Heart right ventricle (tissue), 16 donors: ENCODE measurements at places on chromosomes 6 and 20.

GRCh38 chr20:14197097-14197496, 140.3 kb downstream of the FLRT3 start:
- DNase-seq, result no peak

DNA sequence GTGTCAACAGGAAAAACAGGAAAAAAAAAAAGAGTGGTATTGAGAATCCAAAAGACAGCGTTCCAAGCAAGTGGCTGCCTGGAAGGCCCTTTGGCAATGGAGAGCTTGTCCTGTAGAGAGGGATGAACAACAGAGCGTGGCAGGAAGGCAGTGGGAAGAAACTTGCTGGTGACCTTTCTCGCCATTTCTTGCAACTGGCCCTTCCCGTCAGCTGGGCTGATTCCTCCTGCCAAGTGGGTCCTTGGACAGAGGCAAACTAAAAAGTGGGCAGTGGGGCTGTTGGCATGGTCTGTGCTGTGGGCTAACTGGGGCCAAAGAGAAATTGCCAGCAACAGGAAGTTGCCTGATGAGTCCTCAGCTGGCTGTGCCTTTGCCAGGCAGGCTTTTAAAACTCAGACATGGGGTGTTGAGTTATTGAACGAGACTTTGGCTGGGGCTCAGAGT, 43.9 kb upstream of the CLDN20 start:
- DNase-seq, result no peak

DNA sequence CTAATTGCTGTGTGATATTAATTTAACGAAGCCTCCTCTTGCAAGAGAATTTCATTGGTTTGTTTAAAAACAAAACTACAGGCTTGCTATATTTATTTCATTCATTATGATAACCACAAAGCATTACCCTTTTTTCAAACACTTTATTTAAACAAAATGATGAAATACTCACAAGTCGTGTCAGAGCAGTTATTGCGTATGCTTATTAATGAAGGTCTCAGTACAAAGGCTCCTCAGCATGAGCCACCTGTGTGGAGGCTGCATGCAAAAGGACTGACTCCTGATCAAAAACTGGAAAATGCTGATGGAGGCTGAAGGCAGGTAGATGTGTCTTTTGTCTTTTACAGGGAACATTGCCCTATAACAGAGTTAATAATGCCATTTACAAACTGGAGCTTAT, 130.5 kb downstream of the CRYBG1 start:
- DNase-seq, result no peak

DNA sequence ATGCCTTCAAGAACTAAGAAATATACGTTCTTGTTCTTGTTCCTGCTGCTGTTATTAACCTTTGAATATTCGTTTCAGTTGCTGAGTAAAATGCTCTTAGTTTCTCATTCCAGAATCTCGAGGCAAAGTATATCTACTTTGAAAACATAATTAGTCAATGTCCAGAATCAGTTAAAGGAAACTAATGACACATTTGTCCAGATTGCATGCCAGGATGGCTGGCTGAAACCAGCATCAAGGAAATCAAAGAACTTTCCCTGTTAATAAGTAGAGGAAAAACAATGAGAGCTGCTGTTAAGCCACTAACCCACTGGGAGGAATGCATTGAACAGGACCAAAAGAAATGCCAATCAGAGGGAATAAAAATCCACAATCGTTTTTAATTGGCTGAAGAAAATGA, 196.9 kb downstream of the ALDH8A1 start:
- DNase-seq, result no peak

DNA sequence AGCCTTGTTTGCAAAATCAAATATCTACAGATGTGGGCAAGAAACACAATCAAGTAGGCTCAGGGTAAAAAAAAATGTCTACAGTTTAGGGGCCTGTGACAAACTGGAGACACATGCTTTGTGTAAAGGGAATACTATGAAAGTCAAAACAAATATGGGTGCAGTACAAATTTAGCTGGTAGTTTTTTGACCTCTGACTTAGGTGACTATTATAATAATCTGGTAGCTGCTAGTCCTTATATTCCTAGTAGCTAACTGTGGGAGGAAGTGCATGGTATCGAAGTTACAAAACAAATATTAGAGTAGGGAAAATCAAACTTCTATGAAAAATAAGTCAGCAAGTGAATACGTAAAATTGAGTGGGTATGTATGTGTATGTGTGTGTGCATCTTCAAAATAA, 35.4 kb downstream of the CYP24A1 start:
- no peak for DNase-seq

GRCh38 chr6:3086282-3086946, 18.1 kb downstream of the RIPK1 start:
- no peak for DNase-seq

DNA sequence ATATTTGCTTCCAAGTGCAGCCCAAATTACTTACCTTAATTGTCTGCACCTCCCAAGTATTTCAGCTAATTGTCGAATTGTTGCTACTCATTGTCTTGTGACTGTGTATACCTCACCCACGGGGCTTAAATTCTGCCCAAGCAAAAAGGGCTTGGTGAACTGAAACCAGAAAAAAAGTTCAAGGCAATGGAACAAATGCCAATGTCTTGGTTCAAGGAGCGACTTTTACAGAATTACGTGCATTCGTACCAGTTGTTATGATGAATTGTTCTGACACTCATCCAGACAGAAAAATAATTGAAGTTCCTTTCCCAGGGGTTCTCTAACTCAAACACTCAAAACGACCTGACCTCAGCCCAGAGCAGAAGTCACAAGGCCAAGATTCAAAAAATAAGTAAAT, 13.9 kb upstream of the PXDC1 start:
- DNase-seq, result no peak

GRCh38 chr20:60868316-60868891, 383.7 kb upstream of the CDH4 start:
- DNase-seq, result no peak

- DNase-seq, result peak; percentile 17
These were observed 4.2 kb downstream of the PRSS16 start for GRCh38 chr6:27251606-27252251.

DNA sequence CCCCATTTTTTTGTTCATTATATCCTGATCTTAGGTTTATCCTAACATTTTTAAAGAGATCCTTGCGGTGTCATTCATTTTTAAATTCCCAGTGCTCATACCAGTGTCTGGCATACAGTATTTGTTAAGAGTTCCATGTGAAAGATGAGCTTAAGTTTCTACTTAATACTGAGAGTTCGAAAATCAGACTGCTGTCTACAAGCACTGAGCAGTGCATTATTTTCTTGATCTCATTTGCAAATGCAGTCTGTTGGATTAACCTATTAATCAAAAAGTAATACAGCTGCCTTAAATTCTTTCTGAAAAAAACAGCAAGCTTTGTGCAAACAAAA, 663 bp downstream of the COQ3 start:
- DNase-seq, result no peak

- DNase-seq, result no peak
These were observed 889 bp upstream of the CHMP4B start for GRCh38 chr20:33810259-33810658.

DNA sequence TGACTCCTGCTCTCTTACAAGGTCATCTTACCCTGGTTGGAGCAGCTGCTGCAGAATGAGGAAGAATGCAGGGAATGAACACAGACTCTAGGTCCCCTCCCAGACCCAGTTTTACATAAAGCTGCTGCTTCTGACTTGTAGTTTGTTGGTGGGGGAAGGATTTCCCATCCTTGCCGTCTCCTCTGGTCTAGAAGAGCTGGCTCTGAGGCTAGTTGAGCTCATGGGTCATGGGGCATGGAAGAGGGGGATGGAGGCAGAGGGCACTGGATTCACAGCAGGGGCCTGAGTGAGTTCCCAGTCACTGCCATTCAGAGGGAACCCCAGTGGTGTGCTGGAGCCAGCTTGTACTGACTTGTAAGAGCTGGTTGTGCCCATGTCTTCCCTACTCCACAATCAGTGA, 9.2 kb upstream of the GUCA1A start:
- no peak for DNase-seq

GRCh38 chr6:53179961-53180651, 31.5 kb upstream of the GCM1 start:
- DNase-seq, result peak; percentile 53

DNA sequence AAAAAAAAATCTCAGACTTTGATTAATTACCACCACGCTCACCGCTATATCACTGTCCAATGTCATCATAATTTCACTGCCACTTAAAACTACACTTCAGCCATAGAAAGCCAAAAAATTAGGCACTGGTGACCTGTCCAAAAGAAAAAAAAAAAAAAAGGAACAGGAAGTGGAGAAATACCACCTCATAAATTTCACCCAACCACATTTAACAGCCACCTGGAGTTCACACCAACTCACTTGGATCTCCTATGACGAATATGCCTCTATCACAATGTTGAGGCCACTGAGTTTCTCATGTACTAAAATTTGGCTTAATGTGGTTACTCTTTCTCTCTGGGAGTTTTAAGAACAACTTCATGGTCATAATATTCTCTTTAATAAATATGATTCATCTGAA, 237.5 kb upstream of the RSPO3 start:
- no peak for DNase-seq

- peak; percentile 83 for DNase-seq
These were observed 212.8 kb upstream of the PROKR2 start for GRCh38 chr20:5529331-5530148.

GRCh38 chr20:19743640-19743995, 14.4 kb upstream of the RIN2 start:
- no peak for DNase-seq

GRCh38 chr20:881051-881782, 34.9 kb downstream of the ANGPT4 start:
- DNase-seq, result no peak

DNA sequence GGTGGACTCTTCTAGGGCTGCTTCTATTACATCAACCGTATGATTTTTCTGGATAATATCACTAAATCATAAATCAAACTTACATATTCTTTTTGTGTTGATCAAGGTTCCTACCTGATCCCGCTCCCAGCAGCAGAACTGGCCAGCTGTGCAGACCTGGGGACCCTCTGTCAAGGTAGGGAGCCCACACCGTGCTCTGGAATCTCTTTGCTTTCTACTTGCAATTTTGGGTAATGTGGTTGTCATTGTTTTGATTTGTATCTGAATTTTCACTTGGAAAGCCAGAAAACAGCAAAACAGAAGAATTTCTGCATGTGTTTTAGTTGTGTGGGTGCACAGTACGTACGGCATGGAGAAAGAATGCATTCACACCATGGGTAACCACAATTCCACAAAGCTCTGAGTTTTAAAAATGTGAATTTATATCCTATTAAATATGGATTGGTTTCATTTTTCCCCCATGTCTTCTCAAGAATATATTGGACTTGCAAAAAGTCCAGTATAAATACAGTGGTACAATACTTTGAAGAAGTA, 80.1 kb downstream of the ADGRG6 start:
- DNase-seq, result no peak

DNA sequence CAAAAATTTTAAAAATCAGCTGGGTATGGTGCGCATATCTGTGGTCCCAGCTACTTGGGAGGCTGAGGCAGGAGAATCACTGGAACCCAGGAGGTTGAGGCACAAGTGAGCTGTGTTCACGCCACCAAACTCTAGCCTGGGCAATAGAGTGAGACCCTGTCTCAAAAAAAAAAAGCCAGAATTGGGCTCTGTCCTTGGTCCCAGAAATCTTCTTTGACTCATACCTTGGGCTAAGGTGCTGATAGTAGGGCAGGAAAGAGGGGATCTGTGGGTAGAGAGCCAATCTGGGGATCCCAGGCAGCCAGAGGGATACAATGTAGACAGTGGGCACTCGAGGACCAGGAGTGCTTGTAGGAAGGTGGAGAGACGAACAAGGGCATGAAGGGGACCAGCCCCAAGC, 13.3 kb downstream of the ETV7 start:
- no peak for DNase-seq

GRCh38 chr20:7248281-7249201, 481.1 kb downstream of the BMP2 start:
- no peak for DNase-seq

GRCh38 chr6:79705456-79705995, 74.4 kb downstream of the SH3BGRL2 start:
- no peak for DNase-seq
